ENCODE measurements at places on chromosomes 3 and 15.

DNA sequence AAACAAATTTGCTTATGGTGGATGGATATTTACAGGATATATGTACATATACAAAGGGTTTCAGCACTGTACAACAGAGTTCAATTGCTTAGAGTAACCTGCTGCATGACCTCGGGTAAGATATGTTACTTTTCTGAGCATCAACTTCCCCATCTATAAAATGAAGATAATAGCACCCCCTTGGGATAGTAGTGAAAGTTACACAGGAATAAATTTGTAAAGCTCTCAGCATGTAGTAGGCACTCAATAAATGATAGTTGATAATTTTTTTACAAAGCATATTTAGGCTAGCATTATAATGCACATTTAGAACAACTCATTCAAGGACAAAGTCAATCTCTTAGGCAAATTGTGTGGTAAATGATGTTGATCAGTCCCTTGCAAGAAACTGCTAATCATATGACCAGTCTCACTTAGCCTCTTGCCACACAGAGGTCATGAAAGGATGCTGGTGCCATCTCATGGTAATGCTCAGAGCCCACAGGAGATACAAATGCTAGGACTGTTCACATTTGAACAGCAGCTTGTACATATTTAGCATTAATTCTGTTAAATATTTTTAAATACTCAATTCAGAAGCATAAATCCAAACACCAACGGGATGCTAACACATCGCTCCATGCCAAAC is 123.9 kb downstream of the MAGI1 start:
- no peak for DNase-seq

- DNase-seq: no peak
These were observed 45.2 kb downstream of the CNTN6 start for GRCh38 chr3:1138036-1138435.

GRCh38 chr3:100759950-100760349 is 50.7 kb downstream of the TFG start:
- DNase-seq: no peak

DNA sequence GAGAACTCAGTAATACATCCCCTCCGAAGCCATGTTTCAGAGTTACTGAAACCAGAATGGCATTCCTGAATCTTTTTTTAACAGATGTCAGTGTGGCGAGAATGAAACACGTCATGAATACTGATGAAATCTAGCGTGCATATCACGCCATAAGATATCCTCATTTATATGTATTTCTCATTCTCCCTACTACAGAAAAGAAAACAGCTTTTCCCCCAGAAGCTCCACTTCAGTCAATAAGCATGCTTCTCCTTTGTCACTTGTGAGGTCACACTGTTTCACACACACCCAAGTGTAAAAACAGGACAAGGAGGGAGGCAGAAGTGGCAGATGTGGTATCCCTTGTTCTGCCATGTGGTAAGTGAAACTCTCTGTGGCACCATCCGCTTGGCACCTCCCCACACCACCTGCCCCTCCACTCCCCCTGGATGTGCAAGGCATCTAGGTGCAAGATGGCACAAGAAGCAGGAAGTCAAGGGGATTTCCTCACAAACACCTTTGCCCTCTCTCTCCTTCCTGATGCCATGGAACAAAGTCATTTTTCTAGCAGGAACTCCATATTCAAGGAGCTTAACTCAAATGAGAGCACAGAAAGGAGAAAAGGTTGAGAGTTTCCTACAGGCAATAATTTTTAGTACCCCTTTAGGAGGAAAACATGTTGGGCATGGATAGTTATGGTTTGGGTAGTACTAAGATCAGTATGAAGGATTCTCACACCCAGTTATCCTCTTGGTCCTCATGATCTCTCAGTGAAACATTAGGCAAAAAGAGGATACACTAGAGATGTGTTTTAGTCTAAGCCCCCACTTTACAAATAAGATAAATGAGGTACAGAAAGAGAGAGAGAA is 47.5 kb upstream of the FRMD4B start:
- DNase-seq: no peak

Measured in stimulated activated CD4-positive, alpha-beta T cell treated with anti-CD3 and anti-CD28 coated beads, Interleukin-2, amount 100 ng/mL, for 4 hours (primary cell).